ENCODE measurements at places on chromosomes 6 and 20.
A peak's percentile ranks its signal among the peaks of the same experiment; 100 is the strongest.

DNA sequence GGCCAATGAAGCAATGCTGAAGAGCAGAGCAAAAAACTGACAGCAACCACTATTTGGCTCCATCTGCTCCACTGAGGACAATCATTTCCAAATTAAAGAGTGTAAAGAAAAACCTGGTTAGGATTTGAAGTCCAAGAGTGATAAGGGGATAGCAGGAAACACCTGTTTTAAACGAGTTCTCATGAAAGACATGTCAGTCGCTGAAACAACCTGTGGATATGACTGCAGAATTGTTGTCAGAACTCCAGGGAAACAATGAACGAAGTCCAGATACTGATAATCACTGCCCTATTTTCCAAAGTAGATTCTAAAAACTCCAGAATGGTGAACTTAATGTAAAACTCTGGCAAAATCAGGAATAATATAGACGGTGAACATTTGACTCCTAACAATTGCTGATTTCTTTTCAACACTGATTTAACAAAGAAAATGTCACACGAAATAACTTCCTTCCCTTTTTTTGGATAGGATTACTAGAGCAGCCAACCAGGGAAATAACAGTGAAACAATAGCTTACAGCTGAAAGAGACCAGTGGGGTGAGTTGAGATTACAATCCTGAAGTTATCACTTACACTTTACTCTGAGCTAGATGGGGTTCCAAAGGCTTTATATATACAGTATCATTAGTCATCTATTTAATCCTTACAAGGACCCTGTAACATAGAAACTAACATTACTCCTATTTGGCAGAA lies 83.7 kb downstream of the ELOVL5 start:
- DNase-seq: no peak

DNA sequence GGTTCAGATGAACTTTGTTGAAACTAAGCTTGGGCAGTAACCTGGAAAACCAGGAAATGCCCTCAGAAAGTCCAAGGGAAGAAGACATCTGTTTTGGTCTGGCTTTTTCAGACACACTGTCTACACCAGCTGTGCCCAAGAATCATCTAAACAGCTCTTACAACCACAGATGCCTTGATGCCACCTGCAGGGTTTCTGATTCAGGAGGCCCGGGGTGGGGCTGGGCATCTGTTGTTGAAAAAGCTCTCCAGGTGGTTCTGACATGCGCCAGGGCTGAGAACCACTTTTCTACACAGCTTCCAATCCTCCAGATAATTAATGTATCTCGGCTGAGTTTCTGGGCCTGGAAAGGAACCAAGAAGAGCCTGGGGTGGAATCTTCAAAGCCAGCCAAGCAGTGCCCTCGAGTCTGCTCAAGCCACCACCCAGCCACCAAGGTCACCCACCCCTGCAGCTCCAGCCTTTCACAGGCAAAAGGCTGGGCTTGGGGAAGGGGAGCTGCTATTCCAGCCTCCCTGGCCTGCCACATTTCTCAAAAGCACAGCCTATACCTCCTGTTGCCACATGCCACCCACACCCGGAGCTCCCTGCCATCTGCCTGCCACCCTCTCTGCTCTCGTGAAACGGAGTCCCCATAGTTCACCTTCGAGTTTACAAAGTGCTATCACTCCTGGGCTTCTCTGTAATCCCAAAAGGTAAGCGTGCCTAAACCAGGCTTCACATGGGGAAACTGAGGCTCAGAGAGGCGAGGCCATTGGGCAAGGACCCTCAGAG lies 9.4 kb downstream of the MDGA1 start:
- no peak for DNase-seq

DNA sequence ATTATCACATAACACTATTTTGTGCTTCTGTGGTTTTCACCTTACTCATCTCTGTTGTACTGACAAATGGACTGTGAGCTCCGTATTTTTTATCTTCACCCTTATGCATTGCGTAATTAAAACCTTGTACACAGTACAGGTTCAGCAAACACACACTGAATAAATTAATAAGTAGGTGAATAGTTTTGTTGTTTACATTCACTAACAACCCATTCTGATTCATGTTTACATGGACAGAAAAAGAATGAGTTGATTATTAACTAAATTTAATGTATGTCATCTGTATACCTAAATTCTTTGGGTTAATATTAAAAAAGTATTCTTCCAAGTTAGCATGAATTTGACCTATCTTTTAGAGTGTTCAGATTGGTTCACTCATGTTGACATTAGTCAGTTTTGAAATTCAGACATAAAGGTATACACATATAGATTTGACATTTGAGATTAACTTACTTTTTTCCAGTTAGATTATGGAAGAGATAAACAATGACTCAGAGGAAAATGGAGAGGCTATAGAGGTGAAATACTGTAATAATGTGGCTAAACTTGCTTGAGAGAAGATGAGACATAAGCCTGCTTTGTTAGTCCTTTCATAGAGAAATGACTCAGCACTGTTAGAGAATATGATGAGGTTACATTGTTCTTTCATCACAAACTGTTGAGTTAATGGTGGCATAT lies 541.7 kb upstream of the FLRT3 start:
- DNase-seq: no peak

- DNase-seq: no peak
Measured at GRCh38 chr6:90435207-90435899, 138.7 kb upstream of the BACH2 start.

DNA sequence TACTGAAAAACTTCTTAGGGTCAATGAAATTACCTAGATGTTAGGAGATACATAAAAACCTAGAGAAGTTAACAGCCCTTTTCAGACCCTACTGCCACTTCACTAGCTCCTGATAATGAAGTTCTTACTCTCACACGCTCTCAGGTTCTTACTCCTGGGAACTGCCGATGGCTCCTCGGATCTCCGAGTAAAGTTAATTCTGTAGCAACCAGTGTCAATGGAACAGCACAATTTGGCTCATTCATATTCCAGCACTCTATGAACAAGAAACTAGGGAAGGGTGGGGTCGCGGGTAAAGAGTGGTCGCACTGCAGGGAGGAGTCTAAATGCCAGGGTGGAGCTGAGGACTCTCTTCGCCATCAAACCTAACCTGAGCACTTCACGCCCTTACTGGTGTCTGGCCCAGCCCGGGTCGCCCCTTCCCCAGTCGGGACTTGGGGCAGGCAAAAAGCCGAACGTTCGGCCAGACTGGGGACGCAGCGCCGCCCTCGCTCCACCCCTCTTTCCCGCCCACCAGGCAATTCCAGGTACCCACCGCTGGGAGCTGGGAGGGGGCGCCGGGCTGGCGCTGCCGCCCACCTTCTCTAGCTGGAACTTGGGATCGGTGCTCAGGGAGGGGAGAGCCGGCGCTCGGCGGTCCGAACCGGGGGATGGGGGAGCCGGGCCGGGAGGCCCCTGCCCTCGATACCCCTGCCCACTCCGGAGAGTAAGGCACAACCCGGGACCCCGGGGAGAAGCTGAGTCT lies 744 bp downstream of the RAB23 start:
- peak; percentile 81 for DNase-seq
